Right forelimb (tissue), 1 donor: ENCODE measurements at places on chromosomes 3 and 15.

- no peak for DNase-seq
Measured at GRCh38 chr3:108183181-108183580, 39.0 kb downstream of the IFT57 start.

DNA sequence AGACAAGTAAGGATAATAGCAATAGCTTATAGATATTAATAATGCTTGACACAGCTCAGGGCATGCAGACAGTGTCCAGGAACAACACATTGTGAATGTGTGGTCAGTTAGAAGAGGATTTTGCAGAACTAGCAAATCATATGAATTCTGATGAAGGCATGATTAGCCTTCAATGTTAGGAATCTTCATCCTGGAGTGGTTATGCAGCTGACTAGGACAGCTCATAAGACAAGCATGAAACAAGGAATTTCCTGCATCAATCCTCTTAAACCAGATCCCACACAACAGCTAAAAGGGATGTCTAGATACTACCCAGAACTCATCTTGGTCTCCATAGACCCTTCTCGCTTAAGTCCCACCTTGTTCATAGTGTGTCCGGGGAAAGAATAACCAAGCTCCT, 499.0 kb upstream of the ATP11B start:
- DNase-seq = no peak

DNA sequence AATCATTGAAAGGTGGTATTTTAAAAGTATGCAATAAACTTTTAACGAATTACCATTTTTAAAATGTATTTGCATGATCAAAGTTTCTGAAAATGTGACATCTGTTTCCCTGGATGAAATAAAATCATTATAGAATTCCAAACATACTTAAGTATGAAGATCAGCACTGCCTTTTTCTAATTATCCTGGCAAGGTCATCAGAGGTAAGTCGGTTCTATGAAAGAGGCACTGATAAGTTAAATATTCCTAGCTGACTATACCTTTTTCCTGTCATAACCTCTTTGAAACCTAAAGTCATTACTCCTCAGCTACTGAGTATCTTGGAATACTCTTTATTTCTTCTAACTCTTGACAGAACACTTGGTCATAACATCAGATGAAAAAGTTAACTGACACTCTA, 406.1 kb upstream of the ALCAM start:
- DNase-seq = no peak

- DNase-seq = no peak
Measured at GRCh38 chr3:168424059-168424734, 328.5 kb upstream of the GOLIM4 start.
